Smooth muscle cell of bladder (primary cell): ENCODE measurements at places on chromosomes 6 and 20. TPM values are rescaled to one million over a fixed set of nuclear protein-coding genes. Genes with fewer than 3 reads are reported as not detected.

AGER gene
- 0.14 and 0.37 TPM in 2 replicates for total RNA-seq

DEFB110 gene
- not detected in 2 replicates for total RNA-seq

TMEM14C gene
- total RNA-seq = 122 and 126 TPM in 2 replicates

CLPSL2 gene
- total RNA-seq = not detected in 2 replicates

PAX1 gene
- total RNA-seq = not detected in 2 replicates

ZSCAN31 gene
- total RNA-seq = 7.8 and 16.2 TPM in 2 replicates

BPIFA1 gene
- not detected in 2 replicates for total RNA-seq

POM121L2 gene
- total RNA-seq = not detected in 2 replicates

MTHFD1L gene
- 50.3 and 57.5 TPM in 2 replicates for total RNA-seq

ADAM33 gene
- 21.9 and 44.4 TPM in 2 replicates for total RNA-seq

DTNBP1 gene
- 5.5 and 6.2 TPM in 2 replicates for total RNA-seq

LHFPL5 gene
- total RNA-seq = not detected in 2 replicates

RAET1E gene
- 0.14 and 0.37 TPM in 2 replicates for total RNA-seq

PTGIS gene
- 210 and 605 TPM in 2 replicates for total RNA-seq

KIAA1755 gene
- 0.43 and 1.9 TPM in 2 replicates for total RNA-seq

OPRL1 gene
- 1.6 and 1.9 TPM in 2 replicates for total RNA-seq

MYMX gene
- total RNA-seq = not detected in 2 replicates

CALHM6 gene
- total RNA-seq = 1.6 and 2.3 TPM in 2 replicates

PRRT1 gene
- total RNA-seq = 0.14 and 0.18 TPM in 2 replicates

TRIM31 gene
- not detected in 2 replicates for total RNA-seq

FAM209B gene
- total RNA-seq = not detected in 2 replicates

SMIM26 gene
- 95.9 and 129 TPM in 2 replicates for total RNA-seq

TRIM15 gene
- not detected in 2 replicates for total RNA-seq

DEFB127 gene
- total RNA-seq = not detected in 2 replicates

AHI1 gene
- 27.1 and 29.6 TPM in 2 replicates for total RNA-seq

PCMT1 gene
- total RNA-seq = 63.0 and 74.7 TPM in 2 replicates

SLC22A23 gene
- total RNA-seq = 7.0 and 9.2 TPM in 2 replicates
